Activated CD4-positive, alpha-beta memory T cell treated with anti-CD3 and anti-CD28 coated beads for 36 hours (primary cell): ENCODE measurements at places on chromosomes 13 and 19.

- no peak for DNase-seq
These were observed 121.0 kb downstream of the CRYL1 start for GRCh38 chr13:20404488-20405222.

DNA sequence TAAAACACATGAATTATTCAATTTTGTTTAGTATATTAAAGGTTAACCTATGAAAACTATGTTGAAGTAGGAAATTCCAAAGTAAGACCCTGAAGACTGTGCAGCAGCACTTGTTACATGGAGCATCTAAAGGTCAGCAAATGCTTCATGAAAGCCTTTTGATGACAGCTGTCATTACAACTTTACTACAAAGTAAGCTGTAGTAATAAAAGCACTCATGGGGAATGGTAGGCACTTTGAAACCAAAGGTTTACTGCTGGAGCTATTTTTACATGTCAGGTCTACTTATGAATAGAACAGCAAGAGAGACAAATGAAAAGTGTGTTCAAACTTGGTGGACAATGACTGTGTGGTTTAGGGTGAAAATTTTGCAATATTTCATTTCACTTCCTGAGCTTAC is 672.5 kb upstream of the PCDH20 start:
- no peak for DNase-seq

GRCh38 chr13:73599232-73600128 is 534.7 kb downstream of the KLF12 start:
- no peak for DNase-seq

DNA sequence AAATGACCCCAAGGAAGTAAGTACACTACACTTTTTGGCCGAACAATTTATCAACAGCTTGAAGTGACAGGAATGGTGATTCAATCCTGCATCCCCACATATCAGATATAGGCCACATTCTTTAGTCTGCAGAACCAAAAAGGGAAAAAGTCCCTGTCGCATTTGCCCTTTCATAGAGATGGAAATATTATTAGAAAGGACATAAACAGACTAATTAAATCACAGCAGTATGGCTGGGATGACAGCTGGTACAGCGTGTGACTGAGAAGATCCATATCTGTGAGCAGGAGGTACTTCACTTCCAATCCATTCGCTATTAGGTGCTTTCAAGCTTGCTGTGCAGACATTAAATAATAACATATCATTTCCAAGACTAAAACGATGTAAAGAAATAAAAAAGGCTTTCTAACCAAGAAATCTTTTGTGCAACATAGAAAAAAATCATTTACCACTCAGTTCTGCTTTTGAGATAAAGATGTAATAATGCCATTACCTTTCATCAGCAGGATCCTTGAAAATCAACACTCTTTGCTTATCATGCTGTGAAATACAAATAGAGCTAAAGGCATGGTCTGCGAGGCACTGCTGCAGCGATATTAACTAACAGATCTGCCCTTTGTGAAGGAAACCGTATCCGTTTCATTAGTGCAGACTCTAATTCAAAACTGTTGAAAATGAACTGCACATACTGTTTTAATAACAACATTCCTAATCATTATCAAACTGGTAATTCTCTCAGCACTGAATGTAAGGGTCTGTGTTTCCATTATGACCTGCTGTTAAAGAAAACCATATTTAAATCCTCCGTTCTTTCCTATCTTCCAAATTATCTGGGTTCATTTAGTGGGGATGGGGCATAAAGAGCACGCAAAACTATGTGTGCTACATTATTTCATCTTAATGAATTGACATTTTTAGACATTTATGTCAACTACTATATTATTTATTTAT is 245.6 kb downstream of the DACH1 start:
- DNase-seq: no peak

DNA sequence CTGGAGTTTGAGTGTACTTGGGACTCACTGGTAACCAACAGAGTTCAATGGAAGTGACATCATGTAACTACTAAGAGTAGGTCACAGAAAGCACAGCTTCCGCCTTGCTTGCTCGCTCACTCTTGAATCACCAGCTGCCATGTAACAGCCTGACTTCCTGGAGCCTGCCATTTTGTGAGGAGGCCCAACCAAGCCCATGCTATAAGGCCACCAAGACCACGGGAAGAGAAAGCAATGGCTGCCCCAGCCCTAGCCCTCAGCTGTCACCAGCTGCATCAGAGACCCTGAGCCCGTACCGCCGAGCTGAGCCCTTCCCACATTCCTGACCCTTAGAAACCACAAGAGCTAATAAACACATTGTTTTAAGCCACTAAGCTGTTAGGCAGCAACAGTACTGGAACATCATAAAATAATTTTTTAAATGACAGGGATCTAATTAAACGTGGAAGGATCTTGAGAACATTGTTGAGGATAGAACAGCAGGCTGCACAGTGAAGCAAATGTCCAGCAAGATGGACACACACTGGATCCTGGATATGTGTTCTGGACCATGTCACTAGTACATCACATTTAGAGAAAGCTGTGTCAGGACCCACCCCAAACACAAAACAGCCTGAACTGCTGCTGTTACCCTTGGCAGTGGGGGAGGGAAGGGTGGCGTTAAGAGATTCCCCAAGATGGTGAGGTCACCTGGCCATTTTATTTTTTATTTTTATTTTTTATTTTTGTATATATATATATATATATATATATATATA is 21.7 kb upstream of the LDLR start:
- no peak for DNase-seq

GRCh38 chr13:38301236-38301635 is 48.4 kb upstream of the UFM1 start:
- no peak for DNase-seq

DNA sequence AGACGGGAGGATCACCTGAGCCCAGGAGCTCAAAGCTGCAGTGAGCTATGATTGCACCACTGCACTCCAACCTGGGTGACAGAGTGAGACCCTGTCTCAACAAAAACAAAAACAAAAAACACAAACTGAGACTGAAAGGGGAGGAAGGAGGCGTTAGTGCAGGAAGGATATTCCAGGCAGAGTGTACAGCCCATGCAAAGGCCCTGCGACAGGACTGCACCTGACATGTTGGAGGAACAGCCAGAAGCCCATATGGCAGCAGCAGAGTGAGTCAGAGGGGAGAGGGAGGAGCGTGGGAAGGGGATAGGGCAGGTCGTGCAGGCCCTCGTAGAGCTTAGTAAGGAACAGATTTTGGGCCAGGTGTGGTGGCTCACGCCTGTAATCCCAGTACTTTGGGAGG is 3.2 kb downstream of the ZNRF4 start:
- no peak for DNase-seq

GRCh38 chr13:27442071-27442647 is 8.2 kb downstream of the MTIF3 start:
- DNase-seq: peak; percentile 59

- DNase-seq: no peak
These were observed 14.8 kb upstream of the FCGBP start for GRCh38 chr19:39949026-39949747.

GRCh38 chr19:49348305-49349189 is 13.3 kb downstream of the CD37 start:
- DNase-seq: no peak

DNA sequence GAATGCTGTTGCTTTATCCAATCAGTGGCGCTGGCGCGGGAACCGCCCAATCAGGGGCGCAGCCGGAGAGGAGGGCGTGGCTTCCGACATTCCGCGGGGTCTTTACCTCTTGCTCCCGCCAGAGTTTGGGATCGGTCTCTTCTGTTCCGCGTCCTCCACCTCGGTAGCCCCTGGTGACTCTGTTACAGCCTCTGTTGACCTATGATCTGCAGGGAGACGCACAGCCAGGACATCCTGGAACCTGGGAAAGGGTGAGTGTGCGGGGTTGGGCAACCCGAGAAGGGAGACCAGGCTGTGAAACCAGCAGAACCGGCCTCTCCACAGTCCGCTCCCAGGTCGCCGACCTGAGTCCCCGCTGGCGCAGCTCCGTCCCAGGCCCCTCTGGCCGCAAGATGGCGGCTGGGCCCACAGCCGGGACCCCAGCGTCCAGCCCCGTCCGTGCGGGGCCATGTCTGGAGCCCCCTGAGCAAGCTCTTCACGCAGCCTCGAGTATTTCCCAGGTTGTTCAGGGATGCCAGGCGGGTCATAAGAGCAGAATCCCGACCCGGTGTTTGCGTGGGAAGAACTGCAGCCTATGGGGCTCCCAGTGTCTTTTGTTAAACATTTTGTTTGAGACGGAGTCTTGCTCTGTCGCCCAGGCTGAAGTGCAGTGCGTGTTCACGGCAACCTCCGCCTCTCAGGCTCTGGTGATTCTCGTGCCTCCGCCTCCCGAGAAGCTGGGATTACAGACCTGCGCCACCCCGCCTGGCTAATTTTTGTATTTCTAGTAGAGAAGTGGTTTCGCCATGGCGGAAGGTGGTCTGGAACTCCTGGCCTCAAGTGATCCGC is 4.4 kb upstream of the ZNF681 start:
- DNase-seq: peak; percentile 90

GRCh38 chr13:66691149-66691548 is 539.0 kb downstream of the PCDH9 start:
- no peak for DNase-seq

DNA sequence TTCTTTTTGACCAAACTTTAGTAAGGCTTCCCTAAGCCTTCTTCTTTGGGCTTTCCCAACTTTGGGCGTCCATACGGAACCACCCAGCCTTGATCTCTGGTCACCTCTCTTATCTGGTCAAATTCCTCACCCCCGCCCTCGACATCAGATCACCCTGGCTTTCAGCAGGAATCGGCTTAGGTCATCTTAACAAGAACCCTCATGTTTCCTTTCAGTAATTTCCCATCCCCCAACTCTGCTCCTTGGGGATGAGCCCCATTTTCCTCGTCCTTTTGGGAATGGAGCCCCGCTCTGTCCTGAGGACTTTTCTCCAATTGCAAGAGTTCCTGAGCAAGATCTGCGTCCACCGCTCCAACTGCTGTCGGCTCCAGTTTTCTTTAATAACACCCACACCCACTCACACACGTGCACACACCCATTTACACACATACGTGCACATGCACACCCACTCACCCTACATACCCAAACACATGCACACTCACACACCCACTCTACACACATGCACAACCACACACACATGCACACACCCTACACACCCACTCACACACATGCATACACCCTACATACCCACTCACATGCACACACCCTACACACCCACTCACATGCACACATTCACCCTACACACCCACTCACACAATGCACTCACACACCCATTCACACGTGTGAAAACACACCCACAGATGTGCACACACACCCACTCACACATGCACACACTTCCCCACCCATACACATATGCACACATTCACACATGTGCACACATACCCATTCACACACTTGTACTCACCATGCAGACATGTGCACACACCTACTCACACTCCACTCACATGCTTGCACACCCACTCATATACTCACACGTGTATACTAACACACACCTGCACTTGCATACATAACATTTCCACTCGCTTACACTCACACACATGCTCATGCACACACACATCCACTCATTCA is 87.0 kb upstream of the TM9SF2 start:
- no peak for DNase-seq

DNA sequence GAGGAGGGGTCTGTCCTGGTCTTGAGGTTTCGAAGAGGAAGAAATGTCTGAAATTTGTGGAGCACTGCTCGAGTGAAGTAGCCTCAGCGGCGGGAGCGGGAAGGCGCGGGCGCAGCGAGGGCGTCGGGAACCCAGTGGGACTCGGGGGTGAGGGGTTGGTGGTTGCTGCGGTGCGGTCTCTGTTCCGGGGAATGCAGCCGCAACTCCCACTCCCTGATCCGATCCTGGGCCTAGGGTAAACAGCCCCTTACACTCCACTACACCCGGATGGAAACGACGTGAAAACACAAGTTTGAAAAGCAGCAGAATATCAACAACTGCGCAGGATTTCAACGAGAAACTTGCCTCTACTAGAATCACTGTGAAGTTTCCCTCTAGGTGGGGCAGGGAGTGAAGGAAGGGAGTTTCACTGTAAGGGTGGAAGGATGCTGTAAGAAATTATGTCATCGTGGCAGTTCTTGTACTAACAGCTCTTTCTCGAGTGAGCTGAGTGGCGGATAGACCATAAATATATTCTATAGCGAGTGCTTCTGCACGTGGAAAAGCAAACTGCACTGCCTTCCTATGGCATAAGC is 2.0 kb upstream of the KLF12 start:
- peak; percentile 66 for DNase-seq

DNA sequence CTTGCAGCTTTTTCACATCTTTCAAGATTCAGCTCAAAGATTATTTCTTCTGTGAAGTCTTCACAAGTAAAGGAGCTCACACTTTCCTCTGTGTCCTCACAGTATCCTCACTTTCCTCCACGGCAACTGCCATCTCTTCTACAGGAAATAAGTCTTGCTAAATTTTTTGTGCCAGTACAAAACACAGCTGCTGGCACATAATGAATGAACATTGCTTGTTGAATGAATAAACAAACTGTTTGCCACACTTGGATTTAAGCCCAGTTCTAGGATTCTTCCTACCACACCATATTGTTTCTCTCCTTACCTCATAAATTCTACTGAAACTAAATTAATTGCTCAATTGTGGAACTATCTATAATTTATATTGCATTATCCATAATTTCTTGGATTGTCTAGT is 59.5 kb downstream of the RAP2A start:
- no peak for DNase-seq

DNA sequence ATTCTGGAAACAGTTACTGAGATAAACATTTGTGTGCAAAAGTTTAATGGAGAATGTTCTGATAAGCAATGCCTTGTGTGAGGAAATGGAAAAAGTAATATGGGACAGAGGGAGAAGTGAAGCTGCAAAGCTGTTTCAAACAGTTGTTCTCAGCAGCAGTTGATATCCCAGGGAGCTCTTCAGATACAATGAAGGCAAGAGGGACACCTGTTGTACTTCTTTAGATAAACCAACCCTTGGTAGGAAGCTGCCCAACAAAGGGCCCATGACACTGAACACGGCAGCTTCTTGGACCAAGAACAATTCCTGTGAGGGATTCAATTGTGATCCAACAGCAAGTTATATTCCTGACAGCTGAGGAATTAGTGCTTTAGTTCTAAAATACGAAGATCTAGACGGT is 894.3 kb upstream of the PCDH20 start:
- no peak for DNase-seq

- no peak for DNase-seq
These were observed 120.6 kb upstream of the IRS2 start for GRCh38 chr13:109906976-109907375.

DNA sequence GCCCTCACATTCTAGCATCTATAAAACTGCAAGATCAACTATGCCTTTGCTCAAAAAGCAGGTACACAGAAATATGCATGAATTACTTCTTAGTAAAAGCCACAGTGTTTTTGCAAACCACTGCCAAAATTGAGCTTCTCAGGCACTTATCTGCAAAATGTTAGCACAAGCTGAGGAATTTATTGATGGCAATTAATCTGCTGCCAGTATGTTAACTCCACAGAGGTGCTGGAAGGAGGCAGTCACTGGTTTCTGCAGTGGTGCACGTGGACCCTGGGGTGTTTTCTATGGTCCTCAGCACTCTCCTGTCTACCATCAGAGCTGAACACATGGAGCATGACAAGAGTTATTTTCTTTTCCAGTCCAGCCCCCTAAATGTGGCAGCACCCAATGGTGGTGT is 44.2 kb downstream of the CLDN10 start:
- no peak for DNase-seq

GRCh38 chr19:16436780-16437332 is 34.9 kb downstream of the EPS15L1 start:
- no peak for DNase-seq
